Activated naive CD4-positive, alpha-beta T cell treated with anti-CD3 and anti-CD28 coated beads, Interleukin-2, amount 50 U/mL, for 16 hours (primary cell): ENCODE measurements at places on chromosomes 2 and 18.
A peak's percentile ranks its signal among the peaks of the same experiment; 100 is the strongest.

GRCh38 chr2:156423674-156424282 lies 12.4 kb upstream of the GPD2 start:
- no peak for DNase-seq

DNA sequence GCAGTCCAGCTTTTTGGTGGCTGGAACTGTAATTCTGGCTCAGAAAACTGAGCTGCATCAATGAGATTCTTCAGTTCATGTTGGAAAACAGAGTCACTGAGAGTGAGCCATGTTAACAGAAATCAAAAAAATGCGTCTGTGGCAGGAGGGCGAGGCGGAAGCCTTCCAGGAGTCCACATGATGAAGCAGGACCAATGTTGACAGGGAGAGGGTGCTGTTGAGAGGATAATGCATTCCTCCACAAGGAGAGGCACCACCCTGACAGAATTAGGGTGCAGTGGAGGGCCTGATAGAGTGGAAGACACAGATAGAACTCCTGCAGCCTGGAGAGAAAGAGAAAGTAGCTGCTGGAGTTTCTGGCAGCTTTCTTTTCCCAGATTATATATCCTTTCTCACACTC lies 111.5 kb downstream of the MGAT5 start:
- no peak for DNase-seq

- DNase-seq = no peak
These were observed 360.2 kb downstream of the FSIP2 start for GRCh38 chr2:186098821-186099220.

GRCh38 chr2:73290049-73290839 lies 3.1 kb downstream of the EGR4 start:
- DNase-seq = peak; percentile 55

GRCh38 chr18:36250827-36251226 lies 46.7 kb upstream of the FHOD3 start:
- no peak for DNase-seq
